Hepatocyte (in vitro differentiated cells): ENCODE measurements at places on chromosomes 5 and 9.

DNA sequence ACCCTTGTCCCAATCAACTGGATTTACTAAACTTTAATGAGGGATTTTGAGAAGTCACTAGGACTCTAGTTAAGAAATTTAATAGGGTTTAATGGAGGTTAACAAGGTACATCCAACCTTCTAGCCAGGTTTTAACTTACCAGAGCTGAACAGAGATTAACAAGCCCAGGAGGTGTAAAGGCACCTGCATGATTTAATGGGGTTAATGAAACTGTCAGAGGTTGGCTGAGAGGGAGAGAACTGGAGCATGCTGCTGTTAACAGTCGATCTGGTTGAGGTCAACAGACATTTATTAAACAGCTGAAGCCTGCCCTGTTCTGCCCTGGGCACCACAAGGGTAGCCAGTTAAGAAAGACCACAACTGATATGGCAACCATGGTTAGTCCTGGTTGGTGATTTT, 13.6 kb downstream of the HAND1 start:
- H3K4me3 ChIP-seq: no peak overlapping the region
- H3K27me3 ChIP-seq: no peaks in the 10 kb centered on the region
- H3K27ac ChIP-seq: no peak overlapping the region
- H3K36me3 ChIP-seq: no peaks in the 10 kb centered on the region
- no peak for DNase-seq

DNA sequence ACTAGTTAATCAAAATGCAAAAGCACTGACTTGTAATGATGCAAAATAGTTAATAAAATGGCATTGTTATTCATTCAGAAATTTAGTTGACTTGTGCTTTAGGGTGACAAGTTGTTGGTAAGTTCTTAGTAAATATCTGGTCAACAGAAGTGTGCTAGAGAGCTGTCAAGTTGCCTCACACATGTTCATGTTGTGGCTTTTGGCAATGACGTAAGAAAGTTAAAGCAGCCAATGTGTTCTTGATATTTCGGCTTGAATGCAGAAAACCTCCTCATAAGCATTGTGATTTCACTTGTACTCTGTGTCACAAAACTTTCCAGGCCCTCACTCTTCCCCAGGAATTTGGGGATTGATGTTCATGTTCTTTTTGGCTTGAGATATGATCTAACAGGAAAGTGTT, 626.7 kb downstream of the PRR16 start:
- H3K36me3 ChIP-seq: no peaks in the 10 kb centered on the region
- no peak overlapping the region for H3K27ac ChIP-seq
- H3K4me3 ChIP-seq: no peak overlapping the region
- H3K27me3 ChIP-seq: no peaks in the 10 kb centered on the region
- H3K4me1 ChIP-seq: no peaks in the 10 kb centered on the region

DNA sequence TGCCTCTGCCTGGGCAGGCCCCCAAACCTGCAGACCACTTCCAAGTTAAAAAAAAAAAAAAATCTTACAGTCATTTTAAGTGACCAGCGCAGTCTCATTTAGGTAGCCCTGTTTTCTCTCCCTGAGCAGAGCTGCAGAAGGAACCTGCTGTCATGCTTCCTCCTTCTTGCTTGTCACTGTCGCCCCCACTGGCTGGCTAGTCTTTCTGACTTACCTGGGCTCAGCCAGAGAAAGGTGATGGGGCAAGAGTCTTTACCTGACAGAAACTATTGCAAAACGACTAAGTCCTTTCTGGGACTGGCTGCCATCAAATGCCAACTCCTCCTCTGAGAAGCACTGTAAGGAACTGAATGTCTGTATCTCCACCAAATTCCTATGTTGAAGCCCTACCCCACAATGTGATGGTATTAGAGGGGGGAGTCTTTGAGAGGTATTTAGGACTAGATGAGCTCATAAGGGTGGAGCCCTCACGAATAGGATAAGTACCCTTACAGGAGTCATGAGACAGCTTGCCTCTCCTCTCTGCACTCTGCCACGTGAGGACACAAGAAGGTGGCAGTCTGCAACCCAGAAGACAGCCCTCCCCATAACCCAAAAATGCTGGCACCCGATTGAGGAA, 58.4 kb upstream of the SHC3 start:
- H3K36me3 ChIP-seq: no peaks in the 10 kb centered on the region
- no peak overlapping the region for H3K4me3 ChIP-seq
- DNase-seq: no peak
- H3K4me1 ChIP-seq: no peaks in the 10 kb centered on the region
- no peak overlapping the region for H3K27ac ChIP-seq

- H3K27ac ChIP-seq: no peak overlapping the region
- DNase-seq: no peak
Measured at GRCh38 chr5:64688965-64689364, 1.3 kb upstream of the SHISAL2B start.

- H3K27me3 ChIP-seq: no peaks in the 10 kb centered on the region
- no peaks in the 10 kb centered on the region for H3K36me3 ChIP-seq
- no peak for DNase-seq
- H3K4me3 ChIP-seq: no peak overlapping the region
Measured at GRCh38 chr5:172715931-172716682, 54.9 kb downstream of the DUSP1 start.

- H3K36me3 ChIP-seq: no peaks in the 10 kb centered on the region
- no peak overlapping the region for H3K27ac ChIP-seq
- H3K4me3 ChIP-seq: no peak overlapping the region
- H3K27me3 ChIP-seq: no peaks in the 10 kb centered on the region
Measured at GRCh38 chr9:21519855-21520434, 37.8 kb upstream of the IFNE start.

DNA sequence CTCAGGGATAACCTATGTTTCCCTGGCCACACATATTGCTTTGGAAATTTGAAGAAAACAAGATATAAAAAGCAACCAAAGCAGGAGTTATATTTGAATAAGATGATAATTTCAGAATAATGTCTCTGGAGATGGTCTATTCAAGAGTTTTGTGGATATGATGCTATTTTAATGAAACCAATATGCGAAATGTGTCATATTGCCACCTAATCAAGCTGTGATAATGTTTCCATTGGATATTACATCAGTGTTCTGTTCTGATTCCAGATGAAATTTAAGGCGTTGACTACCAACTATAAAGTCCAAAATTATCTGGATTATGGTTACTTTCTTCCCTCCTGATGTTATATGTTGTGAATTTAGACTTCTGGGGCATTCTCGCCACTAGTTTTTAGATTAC, 27.6 kb upstream of the NUDT12 start:
- no peaks in the 10 kb centered on the region for H3K4me1 ChIP-seq
- no peak overlapping the region for H3K4me3 ChIP-seq
- no peak overlapping the region for H3K27ac ChIP-seq
- DNase-seq: no peak
- no peaks in the 10 kb centered on the region for H3K36me3 ChIP-seq

DNA sequence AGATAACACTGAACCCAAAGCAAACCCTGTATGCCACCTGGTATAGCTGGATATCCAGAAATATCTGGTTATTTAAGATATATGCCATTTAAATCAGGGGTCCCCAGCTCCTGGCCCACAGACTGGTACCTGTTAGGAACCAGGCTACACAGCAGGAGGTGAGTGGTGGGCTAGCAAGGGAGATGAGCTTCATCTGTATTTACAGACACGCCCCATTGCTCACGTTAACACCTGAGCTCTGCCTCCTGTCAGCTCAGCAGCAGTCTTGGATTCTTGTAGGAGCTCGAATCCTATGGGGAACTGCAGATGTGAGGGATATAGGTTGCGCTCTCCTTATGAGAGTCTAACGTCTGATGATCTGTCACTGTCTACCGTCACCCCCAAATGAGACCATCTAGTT, 646.6 kb downstream of the TLE4 start:
- H3K27ac ChIP-seq: no peak overlapping the region
- H3K27me3 ChIP-seq: no peaks in the 10 kb centered on the region
- no peaks in the 10 kb centered on the region for H3K36me3 ChIP-seq
- no peak overlapping the region for H3K4me3 ChIP-seq
- no peaks in the 10 kb centered on the region for H3K4me1 ChIP-seq

GRCh38 chr5:32709750-32710549, 1.2 kb upstream of the NPR3 start:
- H3K27ac ChIP-seq: peak overlapping the region; percentile 36
- H3K36me3 ChIP-seq: no peaks in the 10 kb centered on the region
- DNase-seq: peak; percentile 80
- peaks cover 8% of the 10 kb centered on the region for H3K4me1 ChIP-seq
- H3K4me3 ChIP-seq: peak overlapping the region; percentile 27

- no peaks in the 10 kb centered on the region for H3K27me3 ChIP-seq
- H3K4me1 ChIP-seq: peaks cover 20% of the 10 kb centered on the region
- no peak for DNase-seq
- no peak overlapping the region for H3K4me3 ChIP-seq
- no peak overlapping the region for H3K27ac ChIP-seq
- no peaks in the 10 kb centered on the region for H3K36me3 ChIP-seq
Measured at GRCh38 chr9:124855944-124856765, 2.9 kb downstream of the WDR38 start.

DNA sequence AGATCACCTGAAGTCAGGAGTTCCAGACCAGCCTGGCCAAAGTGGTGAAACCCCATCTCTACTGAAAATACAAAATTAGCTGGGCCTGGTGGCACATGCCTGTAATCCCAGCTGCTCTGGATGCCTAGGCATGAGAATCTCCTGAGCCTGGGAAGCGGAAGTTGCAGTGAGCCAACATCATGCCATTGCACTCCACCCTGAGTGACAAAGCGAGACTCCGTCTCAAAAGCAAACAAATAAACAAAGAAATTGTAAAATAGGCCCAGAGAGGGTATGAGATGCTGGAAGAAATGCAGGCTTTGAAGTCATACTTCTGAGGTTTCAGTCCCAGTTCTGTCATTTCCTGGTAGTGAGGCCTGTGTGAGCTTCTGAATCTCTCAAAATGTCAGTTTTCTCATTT, 5.3 kb upstream of the ARHGEF37 start:
- DNase-seq: no peak
- H3K36me3 ChIP-seq: no peaks in the 10 kb centered on the region
- no peak overlapping the region for H3K27ac ChIP-seq

DNA sequence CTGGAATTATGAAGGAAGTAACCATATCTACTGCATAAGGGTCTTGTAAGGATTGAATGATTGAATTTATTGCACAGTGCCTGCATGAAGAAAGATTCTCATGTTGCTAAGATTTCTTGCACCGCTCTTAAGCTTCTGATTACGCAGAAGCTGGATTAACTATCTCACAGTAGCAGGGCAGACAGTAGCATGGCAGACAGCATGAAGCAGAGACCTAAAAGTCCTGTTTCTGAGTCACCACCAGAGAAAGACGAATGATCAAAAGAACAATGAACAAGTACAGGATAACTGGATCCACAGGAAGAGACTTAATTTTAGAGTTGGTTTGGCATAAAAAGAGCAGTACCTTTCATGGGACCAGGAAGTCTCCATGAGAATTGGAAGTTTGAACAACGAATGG, 142.4 kb downstream of the MAPKAP1 start:
- no peak for DNase-seq
- peaks cover 4% of the 10 kb centered on the region for H3K4me1 ChIP-seq
- no peaks in the 10 kb centered on the region for H3K36me3 ChIP-seq
- H3K27ac ChIP-seq: no peak overlapping the region
- no peak overlapping the region for H3K4me3 ChIP-seq
- no peaks in the 10 kb centered on the region for H3K27me3 ChIP-seq

- no peaks in the 10 kb centered on the region for H3K27me3 ChIP-seq
- no peaks in the 10 kb centered on the region for H3K36me3 ChIP-seq
- DNase-seq: no peak
Measured at GRCh38 chr9:69058101-69058500, 22.5 kb downstream of the FXN start.

DNA sequence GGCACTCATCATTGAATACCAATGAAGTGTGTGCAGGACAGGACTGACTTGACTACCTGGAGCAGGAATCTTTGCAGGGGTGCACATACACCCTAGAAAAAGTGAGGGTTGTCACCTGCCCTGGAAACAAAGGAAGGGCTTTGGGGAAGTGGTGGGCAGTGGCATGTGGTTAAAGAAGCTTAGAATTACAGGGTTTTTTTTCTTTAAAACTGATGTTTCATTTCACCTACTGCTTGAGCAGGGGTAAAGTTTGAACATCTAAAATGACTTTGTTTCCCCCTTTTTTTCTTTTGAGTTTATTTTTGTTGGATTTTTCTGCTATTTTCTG, 2.0 kb upstream of the KDM3B start:
- H3K27me3 ChIP-seq: no peaks in the 10 kb centered on the region
- no peaks in the 10 kb centered on the region for H3K36me3 ChIP-seq
- no peak overlapping the region for H3K4me3 ChIP-seq
- H3K4me1 ChIP-seq: peaks cover 11% of the 10 kb centered on the region

DNA sequence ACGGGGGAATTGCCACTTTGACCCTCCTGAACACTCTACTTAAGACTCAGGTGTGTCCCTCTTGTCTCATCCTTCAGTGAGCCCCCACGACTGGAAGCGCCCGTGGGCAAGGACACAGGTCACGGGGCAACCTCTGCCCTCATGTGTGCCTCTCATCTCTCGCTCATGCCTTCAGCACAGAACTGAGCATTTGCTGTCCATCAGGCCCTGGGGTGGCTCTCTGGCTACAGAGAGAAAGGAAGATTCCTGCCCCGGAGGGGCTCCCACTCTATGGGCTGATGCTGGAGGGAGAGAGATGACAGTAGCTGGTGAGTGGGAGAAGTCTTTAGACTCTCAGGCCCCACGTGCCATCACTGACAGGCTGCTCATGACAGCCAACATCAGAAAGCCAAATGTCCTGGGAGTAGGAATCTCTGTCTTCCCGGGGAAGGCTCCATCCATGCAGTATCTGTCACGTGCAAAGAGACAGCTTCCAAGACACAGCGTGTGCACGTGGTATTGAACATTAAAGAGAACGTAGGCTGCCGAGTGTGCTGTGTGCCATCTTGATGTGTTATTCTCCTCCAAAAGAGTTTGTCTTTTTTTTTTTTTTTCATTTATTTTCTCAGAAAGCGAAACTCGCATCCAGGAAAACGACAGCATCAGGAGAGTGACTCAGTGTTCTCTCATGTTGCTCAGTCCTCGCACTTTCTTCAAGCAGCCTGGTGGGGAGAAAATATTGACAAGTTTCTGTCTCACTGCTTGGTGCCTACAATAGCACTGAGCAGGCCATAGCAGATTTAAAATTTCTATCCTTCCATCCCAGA, 190.5 kb downstream of the GAS1 start:
- H3K27ac ChIP-seq: no peak overlapping the region
- DNase-seq: no peak
- H3K36me3 ChIP-seq: no peaks in the 10 kb centered on the region
- no peak overlapping the region for H3K4me3 ChIP-seq
- no peaks in the 10 kb centered on the region for H3K27me3 ChIP-seq
- H3K4me1 ChIP-seq: no peaks in the 10 kb centered on the region

GRCh38 chr5:61344187-61344944, 12.3 kb downstream of the ZSWIM6 start:
- no peaks in the 10 kb centered on the region for H3K36me3 ChIP-seq
- no peak overlapping the region for H3K27ac ChIP-seq
- no peaks in the 10 kb centered on the region for H3K4me1 ChIP-seq
- no peak overlapping the region for H3K4me3 ChIP-seq
- no peaks in the 10 kb centered on the region for H3K27me3 ChIP-seq

GRCh38 chr9:120532475-120532874, 47.5 kb downstream of the CDK5RAP2 start:
- peak overlapping the region; percentile 72 for H3K27ac ChIP-seq
- DNase-seq: peak; percentile 59
- no peaks in the 10 kb centered on the region for H3K27me3 ChIP-seq

DNA sequence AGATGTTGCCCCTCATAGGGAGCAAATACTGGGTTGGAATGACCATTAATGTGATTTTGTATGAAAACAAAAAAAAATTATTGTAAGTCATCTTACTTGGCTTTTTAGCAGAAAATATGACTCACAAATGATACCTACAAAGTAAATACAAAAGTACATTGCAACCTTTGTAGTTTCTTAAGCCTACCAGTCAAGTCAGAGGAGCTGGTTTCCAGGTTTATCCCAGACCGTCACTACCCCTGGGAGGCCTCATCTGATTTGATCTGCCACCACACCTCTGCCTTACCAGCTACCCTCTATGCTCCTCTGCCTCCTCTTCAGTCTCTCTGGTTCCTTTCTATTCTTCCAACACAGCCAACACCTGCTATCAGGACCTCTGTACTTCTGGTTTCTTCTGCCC, 349.9 kb upstream of the CCNH start:
- no peak overlapping the region for H3K27ac ChIP-seq
- no peaks in the 10 kb centered on the region for H3K4me1 ChIP-seq
- no peaks in the 10 kb centered on the region for H3K27me3 ChIP-seq
